Endothelial cell (in vitro differentiated cells): ENCODE measurements at places on chromosomes 3 and 15.

DNA sequence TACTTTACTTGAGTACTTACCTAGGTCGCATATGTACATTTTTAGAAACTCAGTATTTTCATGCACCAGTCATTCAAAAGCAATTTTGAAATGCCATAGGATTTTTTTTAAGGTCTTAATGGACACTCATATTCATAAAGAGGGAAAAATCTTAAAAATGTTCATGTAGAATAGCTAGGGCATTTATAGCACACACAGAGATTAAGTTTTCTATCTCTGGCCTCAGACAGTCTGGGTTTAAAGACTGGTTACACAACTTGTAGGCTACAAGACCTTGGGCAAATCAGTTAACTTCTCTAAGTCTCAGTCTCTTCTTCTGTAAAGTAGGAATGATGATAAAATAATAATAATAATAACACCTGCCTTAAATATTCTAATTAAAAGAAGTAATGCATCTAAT lies 48.5 kb upstream of the UBP1 start:
- no peak for DNase-seq

DNA sequence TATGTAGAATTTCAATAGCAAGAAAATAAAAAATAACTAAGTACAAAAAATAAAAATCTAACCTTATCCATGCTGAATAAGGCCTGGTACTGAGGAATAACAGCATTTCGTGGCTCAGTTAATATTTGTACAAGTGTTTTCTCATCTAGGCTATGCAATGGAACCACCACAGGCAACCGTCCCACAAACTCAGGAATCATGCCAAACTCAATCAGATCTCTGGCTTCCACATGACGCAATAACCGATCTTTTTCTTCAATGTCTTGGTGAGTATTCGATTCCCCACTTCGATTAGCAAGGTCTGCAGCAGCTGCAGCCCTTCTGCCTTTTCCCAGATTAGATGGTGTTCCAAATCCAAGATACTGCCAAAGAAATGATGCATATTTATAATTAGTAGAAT lies 21.1 kb upstream of the PDCD7 start:
- no peak for DNase-seq

- no peak for DNase-seq
These were observed 15.5 kb downstream of the CCR5 start for GRCh38 chr3:46386205-46386604.

- no peak for DNase-seq
These were observed 287.1 kb downstream of the IL5RA start for GRCh38 chr3:2823031-2823430.

DNA sequence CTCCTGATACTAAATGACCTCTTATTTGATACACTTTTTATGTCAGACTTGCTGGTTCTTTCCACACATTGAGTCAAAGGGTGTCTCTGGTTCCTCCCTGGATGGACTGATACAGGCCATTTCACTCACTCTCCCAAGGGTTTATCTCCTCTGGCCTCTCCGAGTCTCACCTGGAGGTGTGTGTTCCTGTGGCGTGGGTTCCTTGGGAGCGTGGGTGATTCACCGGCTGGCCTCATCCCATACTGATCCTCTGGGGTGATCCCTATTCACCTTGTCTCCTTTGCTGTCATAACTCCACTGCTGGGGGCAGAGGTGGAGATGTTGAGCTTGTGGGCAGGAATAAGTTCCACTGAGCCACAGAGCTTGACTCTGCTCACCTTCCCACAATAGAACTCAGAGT lies 61.1 kb downstream of the ST6GAL1 start:
- DNase-seq = no peak

- DNase-seq = no peak
These were observed 460.8 kb upstream of the CFAP20DC start for GRCh38 chr3:59510576-59510975.

DNA sequence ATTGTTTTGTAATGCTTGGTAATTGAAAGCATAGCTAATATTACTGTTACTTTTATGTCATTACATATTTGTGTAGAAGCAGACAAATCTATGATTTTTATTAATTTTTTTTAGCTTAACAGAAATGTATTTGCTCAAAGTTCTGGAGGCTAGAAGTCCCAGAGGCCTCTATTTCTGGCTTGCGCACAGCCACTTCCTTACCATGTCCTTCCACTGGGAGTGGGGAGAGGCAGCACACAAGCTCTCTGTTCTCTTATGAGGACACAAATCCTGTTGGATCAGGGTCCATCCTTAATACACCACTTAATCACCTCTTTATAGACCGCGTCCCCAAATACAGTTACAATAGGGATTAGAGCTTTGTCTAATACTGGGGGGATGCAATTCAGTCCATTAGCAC lies 1061.4 kb downstream of the OTOL1 start:
- no peak for DNase-seq

- DNase-seq = no peak
These were observed 30.7 kb upstream of the IGSF10 start for GRCh38 chr3:151491525-151491924.

DNA sequence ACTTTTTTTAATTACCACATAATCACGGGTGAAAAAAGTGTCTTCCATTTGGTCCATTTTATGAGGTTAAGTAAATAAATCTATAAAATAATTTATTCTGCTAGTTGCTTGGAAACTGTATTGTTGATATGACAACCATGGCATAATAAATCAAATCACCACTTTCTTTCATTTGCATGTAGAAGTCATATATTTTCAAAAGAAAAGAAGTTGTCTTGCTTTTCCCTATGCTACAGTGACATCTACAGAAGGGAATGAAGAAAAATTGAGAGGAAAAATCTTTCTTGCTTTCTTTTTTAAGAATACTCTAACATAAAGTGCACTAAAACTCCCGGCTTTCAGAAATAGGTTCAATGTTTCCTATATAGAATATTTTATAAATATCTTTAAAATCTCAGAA lies 228.5 kb downstream of the ZBBX start:
- no peak for DNase-seq

- no peak for DNase-seq
These were observed 31.7 kb downstream of the CSNK1G1 start for GRCh38 chr15:64324165-64324877.

DNA sequence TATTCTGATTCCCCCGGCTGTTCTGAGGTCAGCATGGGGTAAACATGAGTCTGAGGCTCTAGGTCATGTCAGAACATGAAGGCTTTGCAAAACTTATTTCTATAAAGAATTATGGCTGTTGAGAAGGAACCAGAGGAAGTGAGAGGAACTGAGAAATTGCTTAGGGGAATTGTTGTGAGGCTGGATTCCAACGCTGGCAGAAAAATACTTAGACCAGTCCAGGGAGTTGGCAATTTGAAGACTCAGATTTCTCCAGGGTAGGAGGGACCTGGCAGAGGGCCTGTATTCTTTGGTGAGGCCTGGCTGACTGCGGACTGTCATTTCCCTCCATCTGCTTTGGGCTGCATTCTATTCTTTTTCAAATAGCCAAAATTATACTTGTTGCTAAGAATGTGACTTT lies 155.5 kb downstream of the PLD1 start:
- DNase-seq = no peak

DNA sequence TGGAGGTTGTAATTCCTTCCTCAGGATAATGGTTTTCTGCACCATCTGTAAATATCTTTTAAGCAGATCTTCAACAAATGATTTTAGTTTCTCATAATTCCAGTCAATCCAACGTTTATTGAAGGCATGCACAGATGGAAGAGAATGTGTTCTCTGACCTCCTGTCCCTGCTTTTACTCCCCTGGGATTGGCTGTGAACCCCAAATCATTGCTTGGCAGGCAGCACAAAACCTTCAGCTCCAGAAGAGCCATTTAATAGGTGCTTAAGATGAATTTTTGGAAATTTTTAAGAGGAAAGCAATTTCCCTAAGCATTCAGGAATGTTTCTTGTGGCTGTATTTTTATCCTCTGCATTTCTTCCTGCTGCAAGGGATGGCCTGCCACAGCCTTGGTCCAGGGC lies 25.5 kb upstream of the THSD4 start:
- no peak for DNase-seq

GRCh38 chr15:77167406-77167805 lies 96.5 kb upstream of the TSPAN3 start:
- DNase-seq = no peak

- DNase-seq = no peak
These were observed 243.6 kb downstream of the ATP8B4 start for GRCh38 chr15:49875392-49875791.

DNA sequence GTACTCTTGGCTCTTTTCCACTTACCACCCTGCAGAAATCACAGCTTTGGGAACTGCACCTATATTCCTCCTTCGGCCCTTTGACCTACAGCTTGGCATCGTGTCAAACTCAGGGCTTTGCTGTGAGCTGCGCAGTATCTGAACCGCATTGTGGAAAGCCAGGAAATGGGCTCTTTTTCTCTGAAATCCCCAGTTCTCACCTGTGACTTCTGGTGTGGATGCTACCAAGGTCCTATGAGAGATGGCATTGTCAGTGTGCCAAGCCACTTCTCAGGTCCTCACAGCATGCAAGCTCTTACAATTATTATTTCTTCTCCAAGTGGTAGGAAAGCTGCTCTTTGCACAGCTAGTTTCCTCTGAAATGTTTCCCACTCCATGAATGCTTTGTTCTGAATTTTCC lies 450.6 kb upstream of the TBL1XR1 start:
- no peak for DNase-seq

DNA sequence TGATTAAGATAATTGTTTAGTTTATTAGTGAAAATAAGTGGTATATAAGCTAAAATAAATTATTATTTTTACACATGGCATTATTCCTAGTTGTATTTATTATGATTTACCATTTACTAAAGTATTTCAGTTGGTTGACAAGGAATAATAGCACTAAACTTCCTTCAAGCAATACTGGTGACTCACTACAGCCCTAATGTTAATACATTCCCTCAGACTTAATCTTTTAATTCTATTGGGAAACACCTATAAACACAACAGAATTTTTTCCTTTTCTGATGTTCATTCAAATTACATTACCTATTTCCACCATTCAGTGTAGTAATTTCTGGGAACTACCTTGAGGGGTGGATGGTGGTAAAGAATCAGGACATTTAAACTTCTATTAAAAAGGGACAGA lies 264.0 kb downstream of the TIGIT start:
- no peak for DNase-seq

DNA sequence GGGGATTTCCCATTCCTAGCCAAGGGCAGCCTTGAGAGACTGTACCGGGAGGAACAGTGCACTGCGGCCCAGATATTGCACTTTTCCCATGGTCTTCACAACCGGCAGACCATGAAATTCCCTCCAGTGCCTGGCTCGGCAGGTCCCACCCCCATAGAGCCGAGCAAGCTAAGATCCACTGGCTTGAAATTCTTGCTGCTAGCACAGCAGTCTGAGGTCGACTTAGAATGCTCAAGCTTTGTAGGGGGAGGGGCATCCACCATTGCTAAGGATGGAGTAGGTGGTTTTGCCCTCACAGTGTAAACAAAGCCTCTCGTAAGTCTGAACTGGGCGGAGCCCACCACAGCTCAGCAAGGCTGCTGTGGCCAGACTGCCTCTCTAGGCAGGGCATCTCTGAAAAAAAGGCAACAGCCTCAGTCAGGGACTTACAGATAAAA lies 156.3 kb downstream of the FRMD5 start:
- no peak for DNase-seq

DNA sequence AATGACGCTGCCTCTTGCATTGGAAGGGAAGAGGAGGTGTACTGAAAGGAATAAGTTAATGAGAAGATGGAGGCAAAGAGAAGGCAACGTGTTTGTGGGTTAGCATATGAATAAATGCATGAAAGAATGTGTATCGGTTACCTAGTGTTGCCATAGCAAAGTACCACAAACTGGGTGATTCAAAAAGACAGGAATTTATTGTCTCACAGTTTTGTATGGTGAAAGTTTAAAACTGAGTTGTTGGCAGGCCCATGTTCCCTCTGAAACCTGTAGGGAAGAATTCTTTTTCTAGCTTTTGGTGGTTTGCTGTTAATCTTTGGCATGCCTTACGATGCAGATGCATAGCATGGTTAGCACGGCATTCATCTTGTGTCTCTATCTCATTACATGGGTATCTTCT lies 729.9 kb downstream of the MECOM start:
- no peak for DNase-seq

DNA sequence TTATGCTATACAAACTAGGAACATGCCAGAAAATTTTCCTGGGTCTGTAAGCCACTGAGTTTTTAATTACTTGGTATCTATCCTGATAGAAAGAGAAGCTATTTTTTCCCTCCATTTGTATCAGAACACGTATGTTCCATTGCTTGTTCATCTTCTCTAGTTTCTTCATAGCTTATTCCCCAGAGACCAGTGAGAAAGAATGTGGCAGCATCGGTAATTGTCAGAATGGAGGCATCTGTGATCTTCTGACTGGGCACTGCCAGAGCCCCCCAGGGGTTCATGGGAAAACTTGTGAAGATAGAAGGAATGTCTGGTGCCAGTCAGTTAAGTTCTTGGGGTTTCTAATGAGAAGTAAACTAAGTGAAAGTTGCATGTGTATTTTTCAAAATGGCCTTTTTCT lies 720.2 kb upstream of the GOLIM4 start:
- DNase-seq = no peak

DNA sequence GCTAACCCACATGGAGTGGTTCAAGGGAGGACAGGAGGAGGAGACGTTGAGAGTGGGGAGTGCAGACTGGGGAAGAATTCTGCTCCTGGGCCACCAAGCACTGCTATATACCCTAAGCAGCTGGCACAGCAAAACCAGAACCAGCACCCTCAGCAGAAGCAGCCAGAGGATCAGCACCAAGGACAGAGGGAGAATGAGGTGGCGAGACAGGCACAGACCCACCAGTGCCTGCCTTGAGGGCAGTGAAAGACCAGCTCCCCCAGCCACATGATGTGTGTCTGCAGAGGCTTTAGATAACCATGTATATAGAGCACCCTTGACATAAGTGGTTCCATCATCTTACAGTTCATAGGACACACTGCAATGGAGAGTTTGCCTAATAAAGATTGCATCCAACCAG lies 319.0 kb downstream of the GABRB3 start:
- peak; percentile 15 for DNase-seq

DNA sequence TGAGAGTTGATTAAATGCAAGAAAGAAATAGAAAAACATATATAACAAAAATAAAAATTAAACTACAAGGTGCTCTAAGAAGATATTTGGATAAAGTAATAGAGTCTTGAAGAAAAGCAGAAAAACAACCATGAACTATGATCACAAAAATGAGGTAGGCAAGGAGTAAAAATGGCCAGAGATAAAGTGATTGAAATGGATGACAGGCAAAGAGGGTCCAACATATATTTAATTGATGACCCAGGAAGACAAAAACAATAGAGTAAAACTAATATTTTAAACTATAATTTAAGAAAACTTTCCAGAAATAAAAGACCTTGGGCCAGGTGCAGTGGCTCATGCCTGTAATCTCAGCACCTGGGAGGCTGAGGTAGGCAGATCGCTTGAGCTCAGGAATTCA lies 22.1 kb upstream of the WDR49 start:
- DNase-seq = no peak

- DNase-seq = no peak
These were observed 34.2 kb downstream of the TFG start for GRCh38 chr3:100743535-100743934.

GRCh38 chr3:27022096-27022761 lies 347.0 kb downstream of the NEK10 start:
- DNase-seq = no peak

- DNase-seq = no peak
These were observed 66.5 kb downstream of the POLR2M start for GRCh38 chr15:57773051-57773450.

- no peak for DNase-seq
These were observed 222.7 kb downstream of the GAP43 start for GRCh38 chr3:115845986-115846385.
